ENCODE measurements at places on chromosomes 6 and 20.

DNA sequence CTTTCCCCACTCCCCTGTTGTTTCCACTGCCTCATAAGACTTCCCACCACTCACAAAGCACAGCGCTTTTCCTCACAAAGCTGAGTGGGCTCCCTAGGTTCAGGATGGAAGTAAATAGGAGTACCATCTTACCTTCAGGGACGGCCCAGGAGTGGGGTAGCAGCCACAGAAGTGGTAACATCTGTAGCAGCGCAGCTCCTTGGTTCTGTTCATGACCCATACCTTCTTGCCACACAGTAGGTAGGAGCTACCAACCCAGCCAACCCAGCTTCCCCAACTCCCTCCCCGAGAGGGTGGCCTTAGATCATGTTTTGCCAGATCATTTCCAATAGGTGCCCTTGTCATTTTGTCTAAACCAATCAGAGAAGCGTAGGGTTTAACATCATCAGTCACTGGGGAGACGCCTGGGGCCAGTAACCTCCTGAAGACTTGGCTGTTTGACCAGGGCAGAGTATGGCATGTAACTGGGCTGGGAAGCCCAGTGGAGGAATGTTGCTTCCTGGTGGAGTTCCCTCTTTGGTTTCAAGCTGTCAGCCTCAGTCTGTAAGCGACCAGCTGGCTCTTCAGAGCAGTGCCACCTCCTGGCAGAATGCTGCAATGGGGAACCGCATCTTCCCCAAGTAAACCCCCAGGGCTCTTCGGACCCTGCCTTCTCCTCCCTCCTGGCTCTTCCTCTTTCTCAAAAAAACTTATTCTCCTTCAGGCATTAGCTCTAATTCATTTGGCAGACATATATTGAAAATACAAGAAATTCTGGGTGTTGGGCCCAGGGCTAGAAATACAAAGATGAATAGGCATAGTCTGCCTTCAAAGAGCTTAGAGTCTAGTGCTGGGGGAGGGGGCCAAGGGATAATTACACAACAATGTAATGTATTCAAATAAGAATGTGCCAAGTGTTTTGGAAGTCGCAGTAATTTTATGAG is at the start of gene HLA-DMA:
TSS of gene HLA-DMA (minus strand) at position 281 of the 923 bp plus-strand sequence. CDS start at position 220, 61 bp downstream.
- DNase-seq, result peak; percentile 93

DNA sequence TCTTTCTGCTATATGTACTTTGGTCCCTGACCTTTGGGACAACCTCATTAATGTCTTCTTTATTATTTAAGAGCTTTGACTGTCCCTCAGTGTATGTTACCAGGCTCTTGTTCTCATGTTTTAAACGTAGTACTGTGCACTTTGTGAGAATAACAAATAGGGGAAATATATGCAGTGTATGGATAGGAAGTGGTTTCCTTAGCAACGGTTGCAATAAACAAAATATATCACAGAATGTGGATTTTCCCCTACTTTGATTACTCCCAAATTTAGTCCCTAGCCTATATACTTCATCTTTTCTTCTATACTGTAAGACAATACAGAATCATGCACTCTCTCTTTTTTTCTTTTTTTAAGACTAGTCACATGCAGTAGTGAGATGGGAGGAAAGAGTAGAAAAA is 123.8 kb upstream of the AKIRIN2 start:
- no peak for DNase-seq

DNA sequence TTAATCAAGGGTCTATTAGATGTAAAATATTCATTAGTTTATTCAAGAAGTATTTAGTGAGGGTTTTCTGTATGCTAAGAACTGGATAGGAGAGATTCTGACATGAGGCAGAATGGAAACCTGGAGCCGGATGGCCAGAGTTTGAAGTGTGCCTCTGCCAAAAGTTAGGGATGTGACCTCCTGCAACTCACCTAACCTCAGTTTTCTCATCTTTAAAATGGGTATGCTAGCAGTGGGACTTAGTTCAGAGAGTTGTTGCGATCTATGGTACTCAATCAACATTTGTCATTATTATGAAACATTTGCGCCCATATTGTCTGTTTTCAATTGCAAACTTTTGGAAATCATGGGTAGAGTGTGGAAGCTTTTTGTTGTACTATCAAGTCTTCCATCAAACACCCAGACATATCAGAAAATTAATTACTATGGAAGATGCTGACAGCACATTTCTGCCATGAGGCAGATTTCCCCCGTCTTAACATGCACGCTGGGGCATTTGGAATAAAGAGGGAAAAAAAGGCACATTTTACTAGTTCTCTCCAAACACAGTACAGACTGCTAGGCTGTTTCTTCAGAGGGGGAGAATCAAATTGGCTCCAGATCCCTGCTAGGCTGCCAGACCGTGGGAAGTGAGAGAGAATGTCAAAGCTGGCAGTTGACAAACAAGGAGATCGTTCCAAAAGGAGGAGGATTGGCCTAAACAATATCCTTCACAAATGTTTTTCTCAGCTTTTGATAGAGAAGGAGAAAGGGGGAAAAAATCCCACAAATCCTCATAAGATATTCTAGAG is 205.3 kb upstream of the TSHZ2 start:
- DNase-seq, result no peak

DNA sequence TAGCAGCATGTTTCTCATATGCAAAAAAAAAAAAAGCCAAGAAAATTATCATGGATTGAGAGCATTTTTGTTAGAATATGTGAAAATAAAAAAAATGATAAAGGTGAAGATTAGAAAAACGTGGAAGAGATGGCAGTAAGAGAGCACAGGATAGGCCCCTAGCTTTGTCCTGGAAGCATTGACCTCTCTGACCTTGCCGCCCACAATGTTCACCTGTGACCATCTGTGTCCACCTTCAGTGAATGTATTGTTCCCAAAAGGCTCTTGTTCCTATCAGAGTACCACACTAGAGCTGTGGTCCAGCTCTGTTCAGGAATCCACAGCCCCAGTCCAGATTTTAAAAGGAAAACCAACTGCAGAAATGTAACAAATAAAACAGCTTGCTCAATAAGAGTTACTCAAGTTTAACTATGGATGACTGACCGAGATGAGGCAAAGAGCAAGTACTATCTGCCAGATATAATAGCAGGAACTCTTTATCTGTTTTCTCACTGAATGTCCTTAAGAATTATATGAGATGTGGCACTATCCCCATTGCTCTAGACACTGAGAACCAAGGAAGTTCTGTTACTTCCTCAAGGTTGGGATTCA is 287.7 kb upstream of the STXBP5 start:
- DNase-seq, result no peak

GRCh38 chr6:165042912-165043311 is 266.5 kb downstream of the C6orf118 start:
- DNase-seq, result no peak

DNA sequence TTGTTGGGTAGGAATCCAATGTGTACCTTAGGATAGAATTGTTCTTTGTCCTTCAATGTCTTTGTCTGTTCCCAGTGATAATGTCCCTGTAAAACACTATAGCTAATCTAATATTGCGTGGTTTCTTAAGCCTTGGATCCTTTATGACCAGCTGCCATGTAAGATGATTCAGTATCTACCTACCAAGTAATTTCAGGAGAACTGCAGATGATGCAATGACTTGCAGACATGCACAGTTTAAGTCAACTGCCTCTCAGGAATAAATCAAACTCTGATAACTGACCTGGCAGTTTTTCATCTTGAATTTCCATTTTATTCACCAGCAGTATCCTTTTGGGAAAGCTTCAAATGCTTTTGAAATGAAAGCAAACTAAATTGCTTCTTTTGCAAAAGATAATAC is 157.8 kb downstream of the TPBG start:
- DNase-seq, result no peak

- DNase-seq, result no peak
These were observed 6.6 kb upstream of the FBXO9 start for GRCh38 chr6:53058388-53059195.

DNA sequence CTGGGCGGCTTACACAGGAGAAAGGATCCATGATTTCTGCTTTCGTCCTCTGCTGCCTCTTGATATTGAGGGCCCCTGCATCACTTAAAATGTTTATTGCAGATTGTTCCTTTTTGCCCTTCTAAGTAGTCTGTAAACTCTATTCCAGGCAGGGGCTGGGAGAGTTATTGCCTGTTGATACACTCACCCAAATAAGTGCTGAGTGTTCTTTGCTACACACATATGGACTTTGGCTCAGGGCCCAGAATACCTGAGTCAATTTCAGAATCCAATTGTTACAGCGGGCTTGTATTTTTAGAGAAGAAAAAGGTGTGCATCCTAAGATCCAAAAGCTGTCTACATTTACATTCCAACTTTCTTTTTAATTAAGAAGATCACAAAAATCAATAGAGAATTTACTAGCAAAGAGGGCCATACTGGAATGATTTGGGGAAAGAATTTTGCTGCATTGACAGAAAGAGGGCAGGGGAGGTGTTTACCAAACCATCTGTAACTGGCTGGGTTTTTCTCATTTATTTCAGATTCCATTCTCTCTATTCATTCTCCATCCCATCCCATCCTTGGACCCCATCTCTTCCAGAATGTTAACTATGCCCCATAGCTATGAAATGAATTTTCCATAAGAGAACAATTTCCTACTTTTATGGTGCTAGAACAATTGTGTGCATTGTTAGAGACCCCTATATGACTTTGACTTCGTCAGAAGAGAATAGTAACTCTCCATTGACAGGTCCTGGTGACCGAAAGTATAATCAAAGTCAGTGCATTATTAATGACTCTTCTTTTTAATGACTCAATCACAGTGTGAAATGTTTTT is 959.9 kb upstream of the FLRT3 start:
- no peak for DNase-seq

DNA sequence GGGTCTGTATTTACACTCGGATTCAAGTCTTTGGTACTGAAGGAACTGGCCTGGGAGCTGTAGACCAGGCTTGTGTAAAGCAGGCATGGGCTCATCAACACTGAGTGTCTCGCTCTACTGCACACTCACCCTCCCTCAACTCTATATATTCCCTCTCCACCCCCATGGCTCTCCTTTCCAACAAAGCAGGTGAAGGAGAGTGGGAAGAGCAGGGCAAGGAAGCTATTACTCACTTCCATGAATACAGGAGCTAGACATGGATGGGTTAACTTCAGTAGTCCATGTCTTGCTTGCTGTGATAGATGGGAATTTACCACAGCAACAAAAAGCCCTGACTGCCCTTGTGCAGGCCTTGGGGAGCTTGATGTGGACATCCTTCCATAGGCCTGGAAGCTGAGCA is 20.7 kb upstream of the SLC2A12 start:
- DNase-seq, result no peak

- DNase-seq, result no peak
These were observed 51.5 kb upstream of the TMEM200A start for GRCh38 chr6:130314271-130314670.

- DNase-seq, result no peak
These were observed 47.4 kb downstream of the SLC35B3 start for GRCh38 chr6:8387942-8388437.

- DNase-seq, result no peak
These were observed 87.7 kb downstream of the TMEM242 start for GRCh38 chr6:157235600-157236039.

GRCh38 chr6:161963634-161964234 is 689.9 kb upstream of the AGPAT4 start:
- no peak for DNase-seq

- peak; percentile 21 for DNase-seq
These were observed 519.7 kb upstream of the ID4 start for GRCh38 chr6:19317431-19317986.
